GM12892 (cell line): ENCODE measurements at places on chromosomes 7 and 10.

- DNase-seq: no peak
Observed at GRCh38 chr10:506451-507354, 182.8 kb downstream of the DIP2C start.

GRCh38 chr10:132236161-132236560 lies 49.4 kb downstream of the DPYSL4 start:
- no peak for DNase-seq

DNA sequence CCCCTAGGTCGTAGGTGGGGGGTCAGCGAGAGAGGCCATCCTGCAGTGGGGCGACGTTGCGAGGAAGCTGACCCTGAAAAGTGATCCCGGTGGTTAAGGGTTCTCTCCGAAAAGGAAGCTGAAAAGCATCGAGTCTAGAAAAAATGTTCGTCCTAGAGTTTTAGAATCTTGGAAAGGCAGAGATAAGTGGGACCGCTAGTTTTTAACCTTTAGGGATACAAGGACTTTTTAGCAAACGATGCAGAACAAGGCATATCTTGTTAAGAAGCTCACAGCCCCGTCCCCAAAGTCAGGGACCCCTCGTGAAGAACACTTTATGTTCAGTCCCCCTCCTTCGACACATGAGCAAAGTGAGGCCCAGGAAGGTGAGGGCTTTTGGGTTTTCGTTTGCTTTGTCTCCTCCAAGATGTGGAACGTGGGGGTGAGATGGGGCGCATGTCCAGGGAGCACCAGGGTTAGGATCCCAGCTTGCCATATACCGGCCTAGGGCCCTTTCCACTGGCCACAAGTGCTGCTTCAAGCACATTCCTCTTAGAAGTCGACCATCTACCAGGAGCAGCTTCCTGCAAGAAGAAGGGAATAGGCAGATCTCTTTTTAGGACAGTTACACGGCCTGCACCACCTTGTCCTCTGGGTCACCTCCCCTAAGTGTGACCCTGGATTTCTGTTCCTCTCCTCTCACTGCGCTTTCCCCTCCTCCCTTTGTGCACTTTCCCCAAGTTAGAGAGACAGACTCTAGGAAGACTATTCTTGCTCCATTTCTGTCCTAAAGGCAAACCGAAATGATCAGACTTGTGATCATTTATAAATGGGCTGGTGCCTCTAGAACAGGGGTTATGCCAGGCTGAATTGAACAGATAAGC lies 969 bp downstream of the SLC35G1 start:
- DNase-seq: no peak

DNA sequence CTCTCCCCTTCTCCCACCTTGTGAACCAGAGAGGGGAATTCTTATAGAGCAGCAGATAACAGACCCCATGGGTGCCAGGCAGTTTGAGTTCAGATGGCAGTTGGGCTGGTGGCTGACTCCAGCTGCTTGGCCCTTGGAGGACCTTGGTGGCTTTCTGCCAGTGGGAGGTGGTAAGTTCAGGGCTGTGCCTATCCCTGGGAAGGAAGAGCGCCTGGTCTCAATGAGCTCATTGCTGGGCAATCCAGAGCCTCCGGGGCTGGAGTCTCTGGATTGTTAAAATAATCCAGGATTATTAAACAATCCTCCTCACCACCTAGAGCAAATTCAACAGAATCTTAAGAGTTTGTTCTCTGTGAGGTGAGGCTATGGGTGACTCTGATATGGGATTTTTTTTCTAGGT lies 105.2 kb downstream of the FANK1 start:
- no peak for DNase-seq

DNA sequence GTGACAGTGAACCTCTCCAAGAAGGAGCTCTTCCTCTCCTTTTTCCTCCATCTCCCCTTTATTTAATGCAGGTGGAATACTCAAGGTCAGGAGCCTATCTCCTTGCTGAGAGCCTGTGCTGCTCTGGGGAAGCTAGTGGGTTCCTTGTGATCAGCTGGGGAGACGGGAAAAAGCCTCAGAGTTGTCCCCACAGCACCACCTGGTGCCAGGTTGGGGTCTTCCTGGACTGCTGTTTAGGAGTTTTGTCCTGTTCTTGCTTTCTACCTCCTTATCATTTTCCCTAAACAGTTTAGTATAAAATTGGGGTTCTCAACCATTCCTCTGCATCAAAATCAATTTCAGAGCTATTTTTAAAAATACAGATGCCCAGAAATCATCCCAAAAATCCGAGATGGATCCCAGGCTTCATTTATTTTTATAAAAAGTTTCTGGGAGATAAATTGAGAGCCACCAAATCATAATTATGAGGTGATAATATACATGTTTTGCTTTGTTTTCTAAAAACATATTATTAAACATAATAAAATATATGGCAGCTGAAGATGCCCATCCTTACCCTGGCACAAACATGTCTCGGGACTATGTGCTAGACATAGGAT lies 44.3 kb downstream of the MACC1 start:
- peak; percentile 11 for DNase-seq

DNA sequence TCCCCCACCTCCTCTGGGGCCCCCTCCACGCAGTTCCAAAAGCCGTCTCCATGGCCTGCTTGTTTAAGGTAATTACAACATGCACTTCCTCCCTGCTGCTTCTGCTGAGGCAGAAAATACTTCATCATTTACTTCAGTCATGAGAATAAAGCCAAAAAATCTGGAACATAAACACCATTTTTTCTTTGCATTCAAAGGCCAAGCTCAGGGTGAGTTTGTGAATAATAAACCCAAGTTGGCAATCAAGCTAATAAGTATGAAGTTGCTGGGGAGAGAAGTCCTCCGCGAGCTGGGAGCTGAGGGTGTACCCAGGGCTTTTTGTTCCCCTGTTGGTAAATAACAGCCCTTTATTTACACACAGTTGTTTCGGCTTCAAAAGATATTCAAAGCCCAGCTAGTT lies 70.5 kb downstream of the FAM204A start:
- DNase-seq: no peak

DNA sequence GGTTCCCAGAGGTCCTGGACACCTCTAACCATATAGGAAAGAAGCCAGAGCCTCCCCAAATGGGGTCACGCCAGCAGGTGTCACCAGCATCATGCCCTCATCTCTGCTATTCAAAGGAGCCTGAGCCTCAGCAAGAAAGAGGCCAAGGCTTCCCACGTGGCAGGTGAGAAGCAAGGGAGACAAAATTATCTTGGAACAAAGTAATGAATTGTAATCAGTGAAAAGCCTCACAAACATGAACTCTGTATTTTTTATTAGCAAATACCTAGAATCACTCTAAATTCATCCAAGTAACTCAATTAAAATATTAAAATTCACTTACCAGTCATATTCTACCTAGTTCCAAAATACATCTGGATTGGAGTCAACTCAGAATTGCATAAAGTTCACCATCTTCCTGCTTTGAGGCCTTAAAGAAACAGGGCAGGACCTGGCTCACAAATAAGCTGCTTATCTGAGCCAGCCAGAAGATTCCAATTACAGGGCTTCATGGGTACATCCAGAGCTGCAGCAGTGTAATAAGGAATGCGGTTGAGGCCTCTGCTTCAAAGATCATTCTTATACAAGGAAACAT lies 68.7 kb downstream of the SGMS1 start:
- no peak for DNase-seq

- no peak for DNase-seq
Observed at GRCh38 chr10:34538281-34538829, 276.7 kb downstream of the PARD3 start.

DNA sequence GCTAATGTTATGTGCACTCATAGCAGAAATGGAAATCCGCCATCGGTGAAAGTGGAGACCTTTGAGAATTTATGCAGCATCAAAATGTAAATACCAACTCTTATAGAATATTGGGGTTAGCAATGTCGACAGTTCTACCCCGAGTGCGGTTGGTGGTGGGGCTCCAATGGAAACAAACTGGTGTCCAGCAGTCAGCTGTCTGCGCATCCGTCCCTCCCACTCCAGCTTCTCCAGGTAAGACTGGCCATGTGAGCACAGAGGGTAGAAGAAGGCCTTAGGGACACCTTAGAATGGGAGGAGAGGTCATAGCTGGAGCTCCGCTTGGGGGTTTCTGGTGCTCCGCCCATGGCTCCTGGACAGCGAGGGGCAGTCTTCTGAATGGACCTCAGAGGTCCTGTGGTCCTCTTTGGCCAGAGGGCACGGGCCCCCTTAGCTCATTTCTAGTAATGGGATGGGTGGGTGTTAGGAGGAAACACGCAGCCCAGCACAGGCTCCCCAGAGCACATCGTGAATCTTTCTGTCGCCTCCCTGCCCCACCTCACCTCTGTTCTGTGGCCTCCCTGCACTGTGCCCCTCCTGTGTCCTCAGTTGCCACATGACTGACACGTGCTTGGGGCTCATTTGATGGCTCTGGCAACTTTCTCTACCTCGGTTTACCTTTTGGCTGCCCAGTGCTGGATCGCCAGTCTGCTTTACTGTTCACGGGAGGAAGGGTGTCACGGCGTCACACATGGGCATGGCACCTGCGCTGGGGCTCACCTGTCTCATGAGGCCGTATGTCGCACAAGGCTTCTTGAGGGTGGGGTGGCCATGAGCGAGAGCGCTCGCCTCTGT lies 50.0 kb downstream of the MGMT start:
- DNase-seq: no peak

DNA sequence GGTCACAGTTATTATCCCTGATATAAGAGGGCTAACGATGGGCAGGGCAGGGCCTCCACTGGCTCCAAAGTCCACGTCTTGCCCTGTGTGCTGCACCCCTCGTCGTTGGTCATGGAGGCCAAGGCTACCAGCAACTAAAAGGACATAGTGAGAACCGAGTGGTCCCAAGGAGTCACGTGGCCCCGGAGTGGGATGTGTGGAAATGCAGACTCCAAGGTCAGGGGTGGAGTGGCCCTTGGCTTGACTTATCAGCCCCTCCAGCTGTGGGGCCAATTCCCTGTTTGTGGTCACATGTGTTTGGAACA lies 30.7 kb downstream of the BTBD16 start:
- no peak for DNase-seq

DNA sequence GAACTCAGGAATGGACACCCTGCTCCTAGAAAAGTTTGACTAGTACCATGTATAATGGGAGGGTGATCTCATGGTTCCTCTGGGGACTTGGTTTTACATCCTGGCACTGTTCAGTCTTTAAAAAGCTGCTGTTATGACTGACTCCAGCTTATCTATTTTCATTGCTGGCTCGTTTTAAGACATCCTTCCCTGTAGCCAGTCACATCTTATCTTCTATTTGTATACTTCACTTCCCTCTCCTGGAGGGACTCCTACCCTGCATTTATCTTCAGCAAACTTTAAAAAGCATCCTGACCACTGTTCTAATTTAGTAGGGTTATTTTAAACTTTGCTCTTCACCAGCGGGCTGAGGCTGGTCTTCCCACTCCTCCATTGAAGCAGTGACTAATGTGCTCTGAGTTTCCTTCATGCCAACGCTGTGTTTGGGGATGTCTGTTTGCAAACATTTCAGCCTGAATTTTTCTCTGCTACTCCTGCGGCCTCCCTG lies 72.9 kb upstream of the ARMC3 start:
- DNase-seq: no peak

DNA sequence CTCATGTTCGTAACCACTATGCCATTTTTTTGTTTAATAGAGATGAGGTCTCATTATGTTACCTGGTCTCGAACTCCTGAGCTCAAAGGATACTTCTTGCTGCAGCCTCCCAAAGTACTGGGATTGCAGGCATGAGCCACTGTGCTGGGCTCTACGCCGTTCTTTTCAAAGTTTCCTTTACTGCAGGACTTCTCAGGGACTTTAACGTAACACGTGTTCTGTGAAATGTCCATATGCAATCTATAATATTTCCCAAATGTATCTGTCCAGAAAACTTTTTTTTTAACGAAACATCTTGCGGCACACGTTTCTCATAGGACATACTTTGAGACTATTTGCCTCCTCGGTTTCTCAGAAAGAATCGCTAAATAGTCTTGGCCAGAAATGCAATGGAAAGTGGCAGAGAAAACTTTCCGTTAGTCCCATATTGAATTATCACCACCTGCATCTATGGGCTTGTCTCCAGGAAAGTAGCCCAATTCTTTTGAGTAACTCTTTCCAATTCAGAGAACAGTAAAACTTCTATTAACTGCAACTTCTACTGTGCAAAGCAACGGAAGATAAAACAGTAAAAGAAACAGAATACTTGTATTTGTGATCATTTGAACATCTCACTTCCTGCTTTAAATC lies 96.3 kb downstream of the ELMO1 start:
- DNase-seq: no peak

GRCh38 chr10:69056129-69056528 lies 31.8 kb upstream of the SRGN start:
- DNase-seq: no peak

- no peak for DNase-seq
Observed at GRCh38 chr7:99366646-99367045, 7.9 kb upstream of the ARPC1B start.

DNA sequence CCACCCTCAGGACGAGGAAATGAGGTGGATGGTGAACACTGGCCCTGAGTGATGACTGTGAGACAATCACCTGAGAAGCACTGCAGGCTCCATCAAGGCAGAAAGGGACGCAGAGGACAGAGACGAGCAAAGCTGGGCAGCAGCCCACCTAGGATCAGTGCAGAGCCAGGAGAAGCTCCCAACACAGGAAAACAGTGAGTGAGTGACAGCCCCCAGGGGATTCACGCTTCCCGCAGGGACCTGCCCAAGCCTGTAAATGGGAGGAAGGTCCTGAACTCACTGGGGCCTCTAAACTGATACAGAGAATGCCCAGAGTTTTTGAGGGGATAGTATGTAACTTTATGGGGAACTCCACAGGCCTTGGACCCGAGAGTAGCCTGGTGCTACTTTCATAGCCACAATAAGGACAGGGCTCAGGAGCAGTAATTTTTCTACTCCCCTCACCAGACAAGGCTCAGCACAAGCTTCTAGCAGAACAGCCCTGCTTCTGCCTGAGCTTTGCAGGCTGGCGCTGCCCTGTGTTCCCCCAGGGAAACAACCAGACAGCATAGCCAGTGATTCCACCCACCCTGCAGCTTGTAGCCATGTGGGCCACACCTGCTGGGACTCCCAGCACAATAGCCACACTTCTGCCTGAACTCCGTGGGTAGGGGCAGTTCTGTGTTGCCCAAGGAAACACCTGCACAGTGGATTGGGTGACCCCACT lies 708.4 kb downstream of the POM121L12 start:
- no peak for DNase-seq

- DNase-seq: no peak
Observed at GRCh38 chr7:95933618-95934017, 161.3 kb downstream of the DYNC1I1 start.

GRCh38 chr7:111424768-111425167 lies 137.5 kb downstream of the IMMP2L start:
- DNase-seq: no peak

GRCh38 chr10:61887772-61888171 lies 13.7 kb upstream of the ARID5B start:
- DNase-seq: no peak

- DNase-seq: no peak
Observed at GRCh38 chr7:40587419-40587818, 452.6 kb downstream of the SUGCT start.

DNA sequence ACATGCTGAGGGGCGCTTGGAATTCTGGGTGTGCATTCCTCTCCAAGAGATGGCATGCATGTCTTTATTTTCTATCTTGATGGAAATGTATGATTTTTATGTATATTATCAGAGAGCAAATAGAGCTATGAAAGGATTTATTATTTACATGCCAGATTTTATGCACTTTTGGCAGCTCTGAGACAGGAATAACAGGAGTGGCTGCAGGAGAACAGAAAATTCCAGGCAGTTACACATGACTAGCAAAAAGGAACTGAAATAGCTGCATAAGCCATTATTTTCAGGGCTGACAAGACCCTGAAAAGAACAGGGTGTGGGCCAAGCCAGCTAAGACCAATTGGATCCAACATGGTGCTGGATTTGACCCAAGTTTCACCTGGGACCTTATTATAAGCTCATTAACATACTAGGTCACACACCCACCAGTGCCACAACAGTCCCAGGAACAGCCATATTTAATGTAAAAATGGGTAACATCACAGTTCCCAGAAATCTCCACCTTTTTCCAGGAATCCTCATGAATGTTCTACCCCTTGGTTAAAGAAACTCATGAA lies 43.2 kb upstream of the ACSL5 start:
- no peak for DNase-seq
